ENCODE measurements at places on chromosomes 4 and X. TPM values are rescaled to one million over a fixed set of nuclear protein-coding genes. Genes with fewer than 3 reads are reported as not detected.

DNA sequence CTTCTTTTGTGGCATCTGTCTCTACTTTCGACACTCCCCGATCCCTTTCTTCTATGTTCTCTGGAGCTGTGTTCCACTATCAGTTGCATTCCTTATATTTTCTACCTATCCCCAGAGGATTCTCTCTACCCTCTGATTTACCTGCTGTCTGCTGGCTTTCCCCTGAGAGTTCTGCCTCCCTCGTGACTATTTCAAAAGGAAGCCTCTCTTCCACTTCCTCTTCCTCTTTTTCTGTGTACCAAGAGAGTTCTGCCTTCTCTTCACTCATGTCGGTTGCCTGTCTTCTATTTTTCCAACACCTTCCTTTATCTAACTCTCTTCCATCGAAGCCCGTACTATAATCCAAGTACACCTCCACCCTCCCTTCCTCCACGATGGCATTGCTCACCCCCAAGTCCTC, 631.7 kb downstream of the SMARCA1 start:
- no peak for DNase-seq

DNA sequence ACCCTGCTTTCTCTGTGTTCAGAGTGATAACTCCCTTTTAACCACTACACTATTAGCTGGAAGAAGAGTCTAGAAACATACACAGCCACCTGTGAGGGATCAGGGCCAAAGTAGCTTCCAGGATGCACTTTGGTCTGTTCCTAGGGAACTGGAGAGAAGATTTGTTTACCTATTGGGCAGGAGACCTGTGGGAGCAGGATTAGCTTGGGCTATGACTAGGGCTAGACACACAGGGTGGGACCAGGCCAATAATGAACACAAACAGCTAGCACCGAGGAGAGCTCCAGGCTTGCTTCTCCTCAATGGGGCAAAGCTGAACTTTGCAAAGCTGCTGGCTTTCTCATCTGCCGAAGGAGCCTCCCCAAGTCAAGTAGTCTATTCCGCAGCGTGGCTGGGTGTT, 24.4 kb upstream of the MAP7D3 start:
- DNase-seq = no peak

- no peak for DNase-seq
Observed at GRCh38 chrX:123525123-123525725, 207.6 kb downstream of the THOC2 start.

- no peak for DNase-seq
Observed at GRCh38 chr4:5032813-5033212, 13.6 kb upstream of the CYTL1 start.

DNA sequence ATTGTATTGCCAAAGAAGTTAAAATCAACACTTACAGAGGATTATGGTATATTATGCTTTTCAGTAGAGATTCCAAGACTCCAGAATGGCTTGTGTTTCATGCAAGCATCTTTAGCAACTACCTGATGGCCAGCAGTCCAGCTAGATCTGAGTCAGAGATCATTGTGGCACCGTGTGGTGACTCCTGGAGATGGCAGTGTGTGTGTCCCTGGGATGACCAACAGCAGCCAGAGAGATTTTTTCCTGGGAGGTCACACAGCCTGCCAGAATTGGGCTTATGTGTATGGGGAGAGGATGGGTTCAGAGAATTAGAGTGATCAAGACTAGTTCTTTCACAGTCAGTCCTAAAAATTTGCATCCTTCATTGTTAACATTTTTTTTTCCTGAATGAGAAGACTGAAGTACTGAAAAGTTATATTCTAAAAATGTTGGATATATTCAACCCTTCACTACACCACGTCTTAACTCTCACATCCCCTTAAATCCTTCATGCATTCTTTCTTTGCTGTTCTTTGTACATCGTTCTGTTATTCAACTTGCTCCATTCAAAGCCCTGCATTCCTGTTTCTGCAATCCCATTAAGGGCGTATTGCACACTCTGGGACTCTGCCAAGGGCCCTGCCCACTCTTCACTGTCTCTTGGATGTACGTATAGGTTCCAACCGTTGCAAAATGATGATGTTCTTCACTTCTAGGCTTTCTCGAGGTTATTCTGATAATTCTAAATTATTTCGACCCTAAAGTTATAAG, 12.4 kb downstream of the TENM3 start:
- DNase-seq = no peak

- DNase-seq = peak; percentile 43
Observed at GRCh38 chrX:118727686-118728339, 407 bp downstream of the IL13RA1 start.

The BEND4 gene
- total RNA-seq = 0.04 TPM

The IL21 gene
- not detected for total RNA-seq

All from muscle of leg (tissue), 16 donors.